AG04450 (cell line): ENCODE measurements at places on chromosomes 16 and 17. TPM values are rescaled to one million over a fixed set of nuclear protein-coding genes. Genes with fewer than 3 reads are reported as not detected.

ZMYND15 gene
- 0.14 and 0.17 TPM in 2 replicates for polyA plus RNA-seq

SALL1 gene
- polyA plus RNA-seq = 9.9 and 11.0 TPM in 2 replicates

DNA sequence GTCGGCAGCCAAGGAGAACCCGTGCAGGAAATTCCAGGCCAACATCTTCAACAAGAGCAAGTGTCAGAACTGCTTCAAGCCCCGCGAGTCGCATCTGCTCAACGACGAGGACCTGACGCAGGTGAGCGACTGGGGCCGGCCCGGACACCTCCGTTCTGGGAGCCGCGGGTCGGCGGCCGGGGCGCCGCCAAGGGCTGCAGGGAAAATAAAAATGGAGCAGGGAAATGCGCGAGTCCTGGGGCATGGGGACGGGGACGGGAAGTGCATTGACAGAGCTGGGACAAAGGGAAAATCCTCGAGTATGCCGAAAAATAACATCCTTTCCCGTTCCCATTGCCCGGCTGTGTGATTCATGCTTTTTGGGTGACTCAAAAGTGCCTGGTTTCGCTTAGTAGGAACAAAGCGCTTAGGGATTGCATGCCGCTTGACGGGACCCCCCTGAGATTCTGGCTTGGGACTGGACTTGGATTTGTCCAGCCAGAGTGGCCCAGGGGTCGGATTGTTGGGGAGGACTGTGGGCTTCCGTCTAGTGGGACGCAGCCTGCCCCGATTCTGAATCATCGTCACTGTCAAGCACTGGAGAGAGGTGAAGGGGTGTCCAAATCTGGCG, 699 bp downstream of the MPRIP start:
- DNase-seq = no peak

- DNase-seq = no peak
Observed at GRCh38 chr17:7217113-7217987, 2.3 kb downstream of the DLG4 start.

GRCh38 chr17:46039592-46040186, 40.6 kb downstream of the STH start:
- DNase-seq = no peak

GRCh38 chr16:946048-946395, 24.8 kb downstream of the LMF1 start:
- DNase-seq = no peak

KRTAP1-1 gene
- polyA plus RNA-seq = 0.19 and 0.27 TPM in 2 replicates

GRCh38 chr16:57533431-57534336, 2.7 kb downstream of the CCDC102A start:
- DNase-seq = no peak

ARSG gene
- 1.8 and 1.9 TPM in 2 replicates for polyA plus RNA-seq

DNA sequence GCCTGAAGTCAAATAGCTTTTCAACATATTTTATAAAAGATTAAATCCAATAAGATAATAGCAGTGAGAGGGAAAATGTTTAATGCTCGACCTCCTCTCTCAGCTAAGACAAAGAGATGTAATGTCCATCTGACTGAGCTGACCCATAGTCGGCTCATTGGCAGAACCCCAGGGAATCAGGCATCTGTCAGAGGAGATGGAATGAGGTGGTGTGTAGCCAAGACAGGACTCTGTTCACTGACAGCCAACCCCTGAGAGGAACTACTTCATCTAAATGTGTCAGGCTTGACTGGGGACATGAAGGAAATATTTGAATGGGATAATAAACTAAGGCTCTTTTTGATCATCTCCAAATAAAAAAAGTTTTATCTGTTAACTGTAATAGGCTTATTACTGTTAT, 188.0 kb downstream of the CDH11 start:
- DNase-seq = no peak
